ENCODE measurements at places on chromosomes 4 and X. TPM values are rescaled to one million over a fixed set of nuclear protein-coding genes. Genes with fewer than 3 reads are reported as not detected.

Gene TCEAL3
- 4.8 TPM for total RNA-seq

Gene TBL1X
- total RNA-seq: 9.2 TPM

DNA sequence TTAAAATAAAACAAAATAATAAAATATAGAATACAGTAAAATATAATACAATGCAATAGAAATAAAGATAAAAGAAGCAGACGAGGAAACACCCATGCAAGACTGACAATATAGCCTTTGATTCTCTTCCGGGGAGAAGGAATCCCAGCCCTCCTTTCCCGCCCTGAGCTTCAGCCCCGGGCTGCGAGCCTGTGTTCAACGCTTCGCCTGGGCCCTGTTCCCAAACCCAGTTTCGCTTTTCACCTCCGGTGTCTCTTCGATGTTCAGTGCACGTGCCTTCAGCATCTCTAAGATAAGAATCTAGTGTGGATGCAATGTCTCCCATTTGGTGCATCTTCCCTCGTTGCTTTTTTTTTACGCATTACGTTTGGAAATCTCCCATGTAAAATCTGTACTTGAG is 38.4 kb upstream of the ARSD start:
- DNase-seq: no peak

GRCh38 chrX:24245202-24245601 is 68.7 kb downstream of the SUPT20HL2 start:
- DNase-seq: no peak

GRCh38 chr4:124866301-124866700 is 153.8 kb upstream of the ANKRD50 start:
- DNase-seq: no peak
